ENCODE measurements at places on chromosomes 7 and 10. TPM values are rescaled to one million over a fixed set of nuclear protein-coding genes. Genes with fewer than 3 reads are reported as not detected.
A peak's percentile ranks its signal among the peaks of the same experiment; 100 is the strongest.

CPN1 gene
- not detected for total RNA-seq

GRCh38 chr7:44973610-44974401, 5.0 kb downstream of the MYO1G start:
- peak; percentile 50 for DNase-seq

DNA sequence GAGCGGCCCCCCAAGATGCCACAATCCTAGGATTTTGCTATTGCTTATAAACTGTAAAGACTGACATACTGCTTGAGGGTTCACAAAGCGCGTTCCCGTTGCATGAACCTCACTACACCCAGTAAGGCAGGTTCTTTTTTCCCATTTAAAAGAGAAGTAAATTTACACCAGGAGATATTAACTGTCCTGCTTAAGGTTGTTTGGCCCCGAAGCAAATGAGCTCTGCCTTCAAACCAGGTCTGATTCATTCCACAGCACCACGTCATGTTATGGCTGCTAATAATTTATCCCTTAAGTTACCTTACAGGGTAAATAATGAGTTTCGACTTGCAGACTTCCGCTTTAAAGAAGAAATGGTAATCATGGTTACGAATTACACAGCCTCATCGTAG, 559 bp upstream of the FKBP14 start:
- DNase-seq, result peak; percentile 79

GRCh38 chr7:96316949-96317348, 4.9 kb downstream of the SLC25A13 start:
- no peak for DNase-seq

GRCh38 chr10:32054094-32054493, 2.1 kb downstream of the KIF5B start:
- DNase-seq, result peak; percentile 14

DNA sequence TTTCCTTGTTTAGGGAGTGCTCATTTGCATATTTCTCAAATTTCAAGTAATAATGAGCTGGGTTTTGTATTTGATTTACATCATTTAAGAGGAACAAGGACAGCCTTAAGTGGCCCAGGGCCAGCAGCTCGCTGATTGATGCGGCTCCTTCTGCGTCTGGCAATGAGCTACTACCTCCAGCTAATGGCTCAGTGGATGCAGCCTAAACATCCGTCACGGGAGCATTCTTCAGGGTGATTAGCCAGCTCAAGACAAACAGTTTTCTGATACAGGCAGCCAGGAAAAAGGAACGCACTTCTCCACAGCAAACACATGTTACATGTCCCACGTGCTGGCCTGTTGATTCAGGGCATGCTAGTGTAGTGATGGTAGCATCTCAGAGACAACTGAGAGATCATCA, 169.3 kb upstream of the TCERG1L start:
- no peak for DNase-seq
